Activated CD4-positive, alpha-beta T cell treated with anti-CD3 and anti-CD28 coated beads for 36 hours (primary cell): ENCODE measurements at places on chromosomes 1 and 21. TPM values are rescaled to one million over a fixed set of nuclear protein-coding genes. Genes with fewer than 3 reads are reported as not detected.

Gene TNNI3K
- total RNA-seq: 0.37 TPM

Gene DENND4B
- 110 TPM for total RNA-seq

Gene RAB13
- total RNA-seq: 19.0 TPM

Gene CGN
- 1.4 TPM for total RNA-seq

Gene SELE
- total RNA-seq: not detected

Gene GBP3
- total RNA-seq: 5.8 TPM

Gene TMCC2
- total RNA-seq: 11.0 TPM

Gene CRB1
- total RNA-seq: 0.05 TPM

Gene ALX3
- total RNA-seq: not detected

Gene CYP4A11
- not detected for total RNA-seq

Gene PCSK9
- total RNA-seq: not detected

Gene GPX7
- 19.0 TPM for total RNA-seq

Gene SFN
- total RNA-seq: 0.87 TPM

Gene GBP2
- total RNA-seq: 294 TPM

Gene HSD3B1
- total RNA-seq: not detected

Gene IL23R
- 9.3 TPM for total RNA-seq

Gene TAF1A
- total RNA-seq: 21.1 TPM

Gene ANKRD65
- not detected for total RNA-seq

Gene HHAT
- total RNA-seq: 0.84 TPM

Gene NTRK1
- total RNA-seq: 6.1 TPM

Gene INKA2
- total RNA-seq: 0.49 TPM

Gene GNAT2
- total RNA-seq: 0.64 TPM

Gene C1orf185
- not detected for total RNA-seq

Gene AQP10
- not detected for total RNA-seq

Gene UBAP2L
- total RNA-seq: 205 TPM

Gene IL24
- 10.7 TPM for total RNA-seq

Gene MAEL
- total RNA-seq: 0.11 TPM

Gene SLC25A34
- total RNA-seq: 0.82 TPM

Gene KCNC4
- 14.3 TPM for total RNA-seq
